ENCODE measurements at places on chromosomes 12 and 14. TPM values are rescaled to one million over a fixed set of nuclear protein-coding genes. Genes with fewer than 3 reads are reported as not detected.

The COX8C gene
- not detected for total RNA-seq

The ACSM4 gene
- not detected for total RNA-seq

- no peak for DNase-seq
- no peak overlapping the region for H3K27ac ChIP-seq
- H3K4me1 ChIP-seq, result no peaks in the 10 kb centered on the region
- H3K27me3 ChIP-seq, result no peaks in the 10 kb centered on the region
- H3K4me3 ChIP-seq, result no peak overlapping the region
- H3K36me3 ChIP-seq, result no peaks in the 10 kb centered on the region
Observed at GRCh38 chr12:28987538-28988324, 161.3 kb upstream of the FAR2 start.

The TMEM119 gene
- total RNA-seq, result 6.5 TPM

The SLC5A8 gene
- total RNA-seq, result not detected

The TAS2R43 gene
- total RNA-seq, result 8.6 TPM

The OR4K15 gene
- total RNA-seq, result not detected

DNA sequence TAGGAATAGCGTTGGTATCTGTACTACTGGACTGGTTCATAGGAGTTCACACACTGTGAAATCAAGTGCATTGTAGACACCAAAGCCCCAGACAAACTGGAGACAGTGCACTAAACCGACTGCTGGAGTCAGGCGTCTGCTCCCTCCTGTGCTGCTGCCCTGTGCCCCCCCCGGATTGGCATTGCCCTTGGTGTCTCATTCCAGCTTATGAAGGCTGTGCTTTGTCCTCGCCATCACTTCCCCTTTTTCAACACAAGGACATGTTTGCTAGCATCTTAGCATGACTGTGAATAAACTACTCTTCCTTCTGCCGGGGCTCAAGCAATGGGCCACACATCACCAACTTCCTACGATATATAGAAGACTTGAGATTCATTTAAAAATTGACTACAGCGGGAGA, 84.0 kb downstream of the TMCC3 start:
- DNase-seq, result no peak
- no peaks in the 10 kb centered on the region for H3K27me3 ChIP-seq
- no peak overlapping the region for H3K27ac ChIP-seq
- H3K36me3 ChIP-seq, result no peaks in the 10 kb centered on the region
- H3K4me1 ChIP-seq, result no peaks in the 10 kb centered on the region

The MUCL1 gene
- not detected for total RNA-seq

The ADIPOR2 gene
- total RNA-seq, result 20.5 TPM

DNA sequence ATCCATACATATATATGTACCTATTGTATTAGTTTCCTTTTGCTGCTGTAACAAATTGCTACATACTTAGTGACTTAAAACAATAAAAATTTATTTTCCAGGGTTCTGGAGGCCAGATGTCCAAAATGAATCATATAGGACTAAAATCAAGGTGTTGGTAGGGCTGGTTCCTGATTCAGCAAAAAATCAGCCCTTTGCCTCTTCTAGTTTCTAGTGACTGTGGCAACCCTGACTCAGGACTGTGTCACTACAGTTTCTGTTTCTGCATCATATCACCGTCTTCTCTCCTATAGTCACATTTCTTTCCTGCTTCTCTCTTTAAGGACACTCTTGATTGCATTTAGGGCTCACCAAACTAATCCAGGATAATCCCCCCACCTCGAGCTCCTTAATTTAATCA, 386.3 kb upstream of the TBX3 start:
- no peak overlapping the region for H3K27ac ChIP-seq
- no peaks in the 10 kb centered on the region for H3K36me3 ChIP-seq
- H3K4me1 ChIP-seq, result no peaks in the 10 kb centered on the region

- H3K27me3 ChIP-seq, result no peaks in the 10 kb centered on the region
- DNase-seq, result no peak
- H3K4me1 ChIP-seq, result peaks cover 61% of the 10 kb centered on the region
- no peak overlapping the region for H3K4me3 ChIP-seq
Observed at GRCh38 chr14:68669603-68670358, 123.1 kb downstream of the ZFP36L1 start.

The SLC15A4 gene
- total RNA-seq, result 14.5 TPM

DNA sequence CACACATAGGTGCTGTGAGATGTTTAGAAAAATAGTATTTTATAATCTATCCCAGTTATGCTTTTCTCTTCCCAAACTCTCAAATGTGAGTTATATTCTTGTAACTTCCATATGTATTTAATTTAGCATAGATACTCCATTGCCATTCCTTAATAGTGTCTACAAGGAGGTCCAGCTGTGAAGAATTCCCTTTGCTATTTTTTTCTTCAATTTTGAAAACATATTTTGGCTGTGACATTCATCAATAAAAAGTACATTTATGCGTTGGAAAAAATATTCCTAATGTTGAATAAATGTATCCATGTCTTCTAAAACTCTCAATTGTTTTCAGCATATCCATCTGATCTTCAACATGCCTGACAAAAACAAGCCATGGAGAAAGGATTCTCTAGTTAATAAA, 1402.0 kb upstream of the SEL1L start:
- no peak overlapping the region for H3K27ac ChIP-seq
- no peak for DNase-seq
- H3K4me1 ChIP-seq, result no peaks in the 10 kb centered on the region
- H3K36me3 ChIP-seq, result no peaks in the 10 kb centered on the region
- H3K4me3 ChIP-seq, result no peak overlapping the region

GRCh38 chr14:59305836-59306555, 117.5 kb downstream of the DAAM1 start:
- H3K27me3 ChIP-seq, result no peaks in the 10 kb centered on the region
- no peak overlapping the region for H3K27ac ChIP-seq
- H3K4me3 ChIP-seq, result no peak overlapping the region

DNA sequence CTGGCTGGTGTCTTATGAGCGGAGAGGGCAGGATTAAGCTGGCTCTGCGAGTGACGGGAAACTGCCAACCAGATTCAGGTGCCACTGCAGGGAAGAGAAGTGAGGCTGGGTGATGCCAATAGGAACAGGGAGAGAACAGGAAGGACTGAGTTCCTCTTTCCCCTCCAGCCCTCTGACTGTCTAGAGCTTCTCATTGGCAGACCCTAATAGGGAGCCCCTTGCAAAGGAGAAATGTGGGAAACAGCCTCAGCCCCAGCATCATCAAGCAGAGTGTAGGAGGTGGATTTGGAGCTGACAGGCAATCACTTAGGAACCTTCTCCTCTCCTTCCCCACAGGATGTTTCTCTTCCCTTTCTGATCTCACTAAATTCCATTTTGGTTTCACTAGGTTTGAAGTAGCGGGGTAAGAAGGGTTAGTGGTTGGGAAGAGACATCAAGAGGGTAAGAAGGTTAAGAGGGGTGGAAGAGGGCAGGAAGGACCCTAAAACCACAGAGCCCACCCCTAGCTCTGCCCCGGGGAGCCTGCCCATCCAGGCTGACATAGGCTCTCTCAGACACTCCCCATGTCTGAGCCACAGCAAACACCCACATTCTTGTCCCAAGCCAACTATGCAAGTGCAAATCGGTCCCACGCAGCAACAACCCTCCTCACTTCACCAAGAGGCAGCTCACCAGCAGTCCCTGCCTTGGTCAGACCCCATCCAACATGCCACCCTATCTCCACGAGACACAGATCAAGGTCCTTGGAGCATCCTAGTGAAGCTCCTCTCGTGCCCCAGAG, 111.1 kb downstream of the STAB2 start:
- no peak overlapping the region for H3K27ac ChIP-seq
- H3K4me3 ChIP-seq, result no peak overlapping the region
- H3K27me3 ChIP-seq, result no peaks in the 10 kb centered on the region
- DNase-seq, result no peak
- H3K4me1 ChIP-seq, result no peaks in the 10 kb centered on the region

DNA sequence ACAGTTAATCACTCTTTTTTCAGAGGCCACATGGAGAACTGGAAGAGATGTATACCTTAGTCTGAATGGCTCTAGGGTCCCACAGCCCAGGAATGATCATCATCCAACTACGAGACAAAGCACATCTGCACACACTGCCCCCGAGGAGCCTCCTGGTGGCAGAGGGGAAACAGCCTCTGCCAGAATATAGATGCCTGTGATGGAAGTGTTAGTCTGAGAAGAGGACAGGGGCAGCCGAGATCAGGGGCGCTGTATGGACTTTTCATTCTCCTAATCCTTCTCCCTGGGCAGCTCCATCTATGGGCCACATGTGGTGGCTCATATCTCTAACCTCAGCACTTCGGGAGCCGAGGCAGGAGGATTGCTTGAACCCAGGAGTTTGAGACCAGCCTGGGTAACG, 82.8 kb upstream of the CAPRIN2 start:
- H3K36me3 ChIP-seq, result no peaks in the 10 kb centered on the region
- DNase-seq, result no peak
- no peaks in the 10 kb centered on the region for H3K27me3 ChIP-seq
- no peaks in the 10 kb centered on the region for H3K4me1 ChIP-seq
- H3K27ac ChIP-seq, result no peak overlapping the region

GRCh38 chr12:124388679-124389137, 93.8 kb downstream of the RFLNA start:
- H3K4me1 ChIP-seq, result peaks cover 74% of the 10 kb centered on the region
- peak overlapping the region; percentile 91 for H3K27ac ChIP-seq
- peaks cover 7% of the 10 kb centered on the region for H3K36me3 ChIP-seq
- peak; percentile 89 for DNase-seq
- H3K4me3 ChIP-seq, result peak overlapping the region; percentile 20

- H3K4me1 ChIP-seq, result no peaks in the 10 kb centered on the region
- H3K27ac ChIP-seq, result no peak overlapping the region
- H3K4me3 ChIP-seq, result no peak overlapping the region
- no peaks in the 10 kb centered on the region for H3K36me3 ChIP-seq
- no peak for DNase-seq
Observed at GRCh38 chr12:62297321-62297720, 37.1 kb downstream of the USP15 start.

- DNase-seq, result no peak
- no peaks in the 10 kb centered on the region for H3K36me3 ChIP-seq
- H3K4me3 ChIP-seq, result no peak overlapping the region
- H3K4me1 ChIP-seq, result peaks cover 4% of the 10 kb centered on the region
- no peak overlapping the region for H3K27ac ChIP-seq
Observed at GRCh38 chr12:20452496-20453010, 84.2 kb downstream of the PDE3A start.

GRCh38 chr14:100303179-100303578, 3.1 kb downstream of the SLC25A29 start:
- H3K4me1 ChIP-seq, result peaks cover 45% of the 10 kb centered on the region
- no peak for DNase-seq

Data from body of pancreas (tissue), 4 donors.